Cardiac fibroblast (primary cell): ENCODE measurements at places on chromosomes 7 and 10.

DNA sequence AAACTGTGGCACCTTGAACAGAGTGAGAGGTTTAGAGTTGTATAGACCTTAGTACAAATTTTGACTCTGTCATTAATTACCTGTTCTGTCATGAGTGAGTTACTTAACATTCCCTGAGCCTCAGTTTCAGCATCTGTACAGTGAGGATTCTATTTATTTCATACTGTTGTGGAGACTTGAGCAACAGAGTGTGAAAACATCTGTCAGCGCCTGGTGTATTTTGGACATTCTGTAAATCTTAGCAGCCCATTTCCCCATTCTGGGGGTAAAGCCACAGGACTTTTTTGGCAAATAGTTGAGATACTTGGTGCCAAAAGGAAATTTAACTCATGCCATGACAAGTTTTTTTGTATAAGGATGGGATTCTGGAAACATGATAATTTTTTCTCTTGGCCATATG lies 94.8 kb downstream of the AUTS2 start:
- peak; percentile 33 for DNase-seq

DNA sequence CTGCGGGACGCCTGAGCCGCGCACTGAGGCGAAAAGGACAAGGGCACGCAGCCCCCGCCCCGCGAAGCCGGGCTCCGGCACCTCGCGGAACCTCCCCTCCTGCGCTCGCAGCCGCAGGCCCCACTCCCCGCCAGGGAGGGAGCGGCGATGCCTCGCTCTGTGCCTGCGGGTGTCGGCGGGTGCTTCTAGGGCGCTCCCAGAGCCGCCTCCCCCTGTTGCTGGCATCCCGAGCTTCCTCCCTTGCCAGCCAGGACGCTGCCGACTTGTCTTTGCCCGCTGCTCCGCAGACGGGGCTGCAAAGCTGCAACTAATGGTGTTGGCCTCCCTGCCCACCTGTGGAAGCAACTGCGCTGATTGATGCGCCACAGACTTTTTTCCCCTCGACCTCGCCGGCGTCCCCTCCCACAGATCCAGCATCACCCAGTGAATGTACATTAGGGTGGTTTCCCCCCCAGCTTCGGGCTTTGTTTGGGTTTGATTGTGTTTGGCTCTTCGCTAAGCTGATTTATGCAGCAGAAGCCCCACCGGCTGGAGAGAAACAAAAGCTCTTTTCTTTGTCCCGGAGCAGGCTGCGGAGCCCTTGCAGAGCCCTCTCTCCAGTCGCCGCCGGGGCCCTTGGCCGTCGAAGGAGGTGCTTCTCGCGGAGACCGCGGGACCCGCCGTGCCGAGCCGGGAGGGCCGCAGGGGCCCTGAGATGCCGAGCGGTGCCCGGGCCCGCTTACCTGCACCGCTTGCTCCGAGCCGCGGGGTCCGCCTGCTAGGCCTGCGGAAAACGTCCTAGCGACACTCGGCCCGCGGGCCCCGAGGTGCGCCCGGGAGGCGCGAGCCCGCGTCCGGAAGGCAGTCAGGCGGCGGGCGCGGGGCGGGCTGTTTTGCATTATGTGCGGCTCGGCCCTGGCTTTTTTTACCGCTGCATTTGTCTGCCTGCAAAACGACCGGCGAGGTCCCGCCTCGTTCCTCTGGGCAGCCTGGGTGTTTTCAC lies 519 bp downstream of the ITGB8 start:
- peak; percentile 46 for DNase-seq

DNA sequence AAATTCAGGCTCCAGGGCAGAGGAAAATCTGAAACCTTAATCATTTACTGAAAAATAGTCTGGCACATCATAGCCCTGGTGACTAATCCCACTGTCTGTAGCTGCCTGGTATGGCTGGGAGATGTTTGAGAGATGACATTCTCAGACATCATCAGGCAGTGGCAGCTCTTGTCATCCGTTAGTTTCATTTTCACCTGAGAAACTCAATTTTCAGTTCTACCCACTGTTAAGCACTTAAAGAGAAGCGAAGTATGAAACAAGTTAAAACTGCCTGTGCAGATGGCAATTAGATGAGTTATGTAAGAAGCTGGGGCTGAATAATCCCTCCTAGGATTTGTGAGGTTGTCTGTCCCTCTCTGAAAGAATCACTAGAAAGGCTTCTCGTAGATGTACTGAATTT lies 150.2 kb downstream of the NSUN6 start:
- no peak for DNase-seq

DNA sequence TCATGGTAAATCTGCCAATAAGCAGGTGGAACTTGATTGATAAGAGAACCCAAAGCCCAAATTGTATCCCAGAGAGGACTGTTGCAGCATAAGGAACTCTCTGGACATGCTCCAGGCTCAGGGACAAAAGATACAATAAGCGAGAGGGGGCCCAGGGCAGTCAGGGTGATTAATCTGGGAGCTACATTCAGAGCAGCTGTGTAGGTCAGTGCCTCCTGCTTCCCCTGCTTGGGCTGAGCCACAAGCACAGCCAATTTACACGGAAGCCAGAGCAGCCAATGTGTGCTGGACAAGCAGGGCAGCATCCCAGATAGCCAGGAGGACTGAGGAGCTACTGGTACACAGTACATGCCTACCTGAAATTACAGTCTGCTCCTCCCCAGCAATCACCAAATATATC lies 24.2 kb downstream of the MYPN start:
- DNase-seq, result no peak

GRCh38 chr7:29811586-29811985 lies 5.3 kb downstream of the WIPF3 start:
- DNase-seq, result no peak

- no peak for DNase-seq
These were observed 40.3 kb downstream of the PDGFA start for GRCh38 chr7:479115-479947.

- DNase-seq, result peak; percentile 87
These were observed 329.0 kb downstream of the RNLS start for GRCh38 chr10:88254091-88254490.

- no peak for DNase-seq
These were observed 287.8 kb upstream of the IGFBP3 start for GRCh38 chr7:46208635-46209525.

DNA sequence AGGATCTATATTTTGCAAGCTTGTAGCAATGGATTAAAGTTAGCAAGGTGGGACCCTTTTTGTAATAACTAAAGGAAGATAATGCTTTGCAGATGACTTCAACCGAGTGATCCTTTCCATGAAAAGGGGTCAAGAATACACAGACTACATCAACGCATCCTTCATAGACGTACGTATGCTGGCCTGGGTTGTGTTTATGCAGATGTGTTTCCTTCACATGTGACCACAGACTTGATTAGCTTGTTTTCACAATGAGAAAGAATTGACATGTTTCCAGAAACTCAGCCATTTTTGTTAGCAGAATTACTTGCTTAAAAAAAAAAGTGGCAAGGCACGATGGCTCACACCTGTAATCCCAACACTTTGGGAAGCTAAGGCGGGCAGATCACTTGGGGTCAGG lies 54.2 kb downstream of the MKI67 start:
- no peak for DNase-seq

DNA sequence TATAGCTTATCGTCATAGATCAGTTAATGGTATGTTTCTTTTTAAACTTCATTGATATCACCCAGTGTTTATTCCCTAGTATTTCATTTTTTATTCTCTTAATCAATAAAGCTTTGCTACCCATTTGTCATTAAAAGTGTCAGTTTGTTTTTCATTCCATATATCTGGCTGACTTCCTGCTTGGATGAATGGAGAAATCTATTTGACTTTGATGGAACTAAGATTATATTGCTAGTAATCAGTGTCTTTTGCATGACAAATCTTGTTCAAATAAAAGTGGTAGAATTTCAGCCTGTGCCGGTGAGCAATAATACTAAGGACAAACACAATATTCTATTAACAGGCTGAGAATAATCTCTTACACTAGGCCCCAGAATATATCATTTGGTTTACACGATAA lies 203.3 kb downstream of the SEC23IP start:
- DNase-seq, result no peak
